ENCODE measurements at places on chromosomes 5 and 9.

GRCh38 chr5:131067636-131068035 is 97.4 kb downstream of the HINT1 start:
- DNase-seq, result no peak

GRCh38 chr9:131605770-131606590 is 60.7 kb downstream of the PRRT1B start:
- no peak for DNase-seq

- DNase-seq, result no peak
Observed at GRCh38 chr9:32472344-32472743, 53.7 kb downstream of the RIGI start.

- DNase-seq, result no peak
Observed at GRCh38 chr9:125189011-125189360, 617 bp downstream of the PPP6C start.

- no peak for DNase-seq
Observed at GRCh38 chr5:96616801-96617200, 45.4 kb upstream of the CAST start.

DNA sequence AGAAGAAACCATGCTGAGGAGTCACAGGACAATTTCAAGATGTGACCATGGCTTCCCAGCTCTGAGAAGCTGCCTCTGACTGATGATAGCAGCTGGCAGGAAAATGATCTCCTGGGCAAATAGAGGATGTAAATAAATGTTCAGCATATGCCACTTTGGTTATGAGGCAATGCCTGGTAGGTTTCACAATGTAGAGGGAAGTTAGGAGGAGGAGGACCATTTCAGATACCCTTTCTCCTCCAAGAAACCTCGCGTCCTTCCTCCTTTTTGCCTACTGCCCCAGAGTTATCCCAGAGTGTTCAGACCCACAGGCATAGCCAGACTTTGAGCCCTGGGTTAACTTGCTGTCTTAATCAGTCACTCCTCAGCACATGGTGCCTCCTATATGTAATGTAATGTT is 541.6 kb upstream of the DAP start:
- no peak for DNase-seq

DNA sequence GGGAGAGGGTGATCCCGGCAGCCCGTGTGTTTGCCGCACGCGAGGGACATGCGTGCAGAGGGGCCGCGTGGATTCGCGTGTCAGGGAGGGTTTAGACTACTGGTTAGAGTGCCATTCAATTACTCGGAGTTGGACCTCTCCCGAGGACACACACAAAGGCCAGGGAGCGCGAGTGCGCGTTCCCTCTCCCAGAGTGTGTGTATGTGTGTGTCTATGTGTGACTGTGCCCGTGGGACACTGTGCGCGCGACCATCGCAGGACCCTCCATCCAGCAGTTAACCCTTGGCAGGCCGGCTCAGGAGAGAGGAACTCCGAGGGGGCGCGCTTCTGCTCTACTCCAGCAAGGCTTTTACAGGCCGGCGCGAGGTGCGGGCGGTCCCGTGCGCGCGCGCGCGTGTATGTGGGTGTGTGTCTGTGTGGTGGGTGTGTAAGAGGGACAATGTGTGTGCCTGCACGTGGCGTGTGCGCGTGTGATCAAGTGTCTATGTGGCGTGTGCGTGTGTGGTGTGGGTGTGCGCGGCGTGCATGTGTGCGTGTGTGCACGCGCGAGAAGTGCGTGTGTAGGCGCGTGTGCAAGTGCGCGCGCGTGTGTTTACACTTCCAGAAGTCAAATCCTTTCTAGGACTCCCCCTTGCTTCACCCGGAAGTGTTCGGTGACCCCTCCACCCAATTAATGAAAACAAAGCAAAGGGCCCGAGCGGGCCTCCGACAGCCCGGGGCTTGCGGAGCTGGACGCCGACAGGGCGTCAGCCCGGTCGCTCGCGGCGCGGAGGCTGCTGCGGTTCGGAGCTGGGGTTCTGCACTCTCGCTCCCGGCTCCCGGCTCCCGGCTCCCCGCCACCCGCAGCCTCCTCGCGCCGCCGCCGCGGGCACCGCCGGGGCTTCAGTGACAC is 75.3 kb upstream of the TBCA start:
- no peak for DNase-seq

DNA sequence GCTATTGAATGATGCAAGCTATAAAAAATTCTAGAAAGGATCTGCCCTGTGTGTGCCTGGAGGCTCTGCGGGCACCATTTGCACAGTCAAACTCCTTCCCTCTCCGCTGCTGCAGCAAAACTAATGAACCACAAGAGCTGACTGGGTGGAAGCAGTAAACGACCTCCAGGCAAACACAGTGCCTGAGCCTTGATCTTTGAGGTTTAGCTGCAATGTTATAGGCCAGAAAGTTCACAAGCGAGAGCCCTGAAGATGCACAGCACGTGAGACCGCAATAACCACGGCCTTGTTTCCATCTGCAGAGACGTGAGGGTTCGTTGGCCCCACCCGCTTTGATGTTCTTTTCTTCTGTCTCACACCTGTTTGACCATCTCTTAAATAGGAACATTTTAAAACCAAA is 69.2 kb upstream of the S1PR3 start:
- DNase-seq, result no peak

DNA sequence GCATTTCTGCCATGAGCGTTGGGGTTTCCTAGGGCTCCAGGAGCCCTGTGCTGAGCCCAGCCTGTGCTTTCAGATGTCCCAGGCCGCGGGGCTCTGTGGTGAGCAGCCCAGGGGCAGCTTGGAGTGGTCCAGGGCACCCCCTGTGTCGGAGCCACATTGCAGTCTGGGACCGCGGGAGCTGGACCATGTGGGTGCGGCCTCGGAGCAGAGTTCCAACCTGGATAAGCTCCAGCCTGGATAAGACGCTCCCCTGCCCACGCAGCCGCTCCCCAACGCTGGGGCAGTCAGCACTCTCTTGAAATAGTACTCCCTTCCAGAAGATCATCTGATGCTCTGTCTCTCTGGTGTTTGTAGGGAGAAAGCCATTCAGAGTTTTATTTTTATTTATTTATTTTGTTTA is 111.1 kb downstream of the WNK2 start:
- no peak for DNase-seq

- no peak for DNase-seq
Observed at GRCh38 chr5:56549096-56549886, 266.1 kb upstream of the MAP3K1 start.

DNA sequence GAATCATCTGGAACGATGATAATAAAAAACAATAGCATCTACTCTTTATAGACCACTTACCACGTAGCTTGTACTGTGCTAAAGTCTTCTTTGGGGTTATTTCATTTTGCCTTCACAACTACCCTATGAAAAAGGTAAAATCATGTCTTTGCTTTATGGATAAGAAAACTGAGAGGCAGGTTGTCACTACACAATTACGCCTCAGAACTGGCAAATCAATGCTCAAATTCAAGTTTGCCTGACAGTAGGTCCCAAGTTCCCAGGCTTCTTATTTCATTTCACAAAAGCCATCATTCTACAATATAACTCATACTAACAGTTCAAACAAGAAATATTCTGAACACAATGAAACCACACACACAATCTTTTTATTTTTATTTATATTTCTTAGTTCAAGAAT is 258.5 kb downstream of the GABRB2 start:
- DNase-seq, result no peak

DNA sequence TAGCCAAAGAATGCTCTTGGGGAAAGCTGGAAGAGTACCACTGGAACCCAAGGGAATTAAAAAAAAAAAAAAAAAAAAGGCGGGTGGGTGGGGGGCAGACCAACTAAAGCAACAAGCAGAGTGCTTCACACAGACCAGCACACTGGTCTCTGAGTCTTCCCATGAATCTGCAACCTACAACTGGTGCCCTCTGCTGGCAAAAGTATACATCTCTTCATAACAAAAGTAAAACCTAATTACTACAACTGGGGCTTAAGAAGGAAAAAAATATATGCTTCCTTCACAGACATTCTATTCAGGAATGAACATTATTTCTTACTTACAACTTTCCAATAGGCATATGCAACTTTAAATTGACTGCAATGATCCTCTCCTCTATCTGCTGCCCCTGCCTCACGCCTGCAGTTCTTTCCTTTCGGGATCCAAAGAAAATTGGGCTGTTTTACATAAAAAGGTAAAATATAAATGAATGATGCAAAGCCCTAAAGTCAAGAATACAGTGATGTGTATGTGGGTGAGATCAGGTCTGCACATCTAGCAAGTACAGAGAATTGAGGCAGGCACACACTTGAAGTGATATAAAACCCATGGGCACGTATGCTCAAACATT is 7.2 kb upstream of the KLHL3 start:
- no peak for DNase-seq

DNA sequence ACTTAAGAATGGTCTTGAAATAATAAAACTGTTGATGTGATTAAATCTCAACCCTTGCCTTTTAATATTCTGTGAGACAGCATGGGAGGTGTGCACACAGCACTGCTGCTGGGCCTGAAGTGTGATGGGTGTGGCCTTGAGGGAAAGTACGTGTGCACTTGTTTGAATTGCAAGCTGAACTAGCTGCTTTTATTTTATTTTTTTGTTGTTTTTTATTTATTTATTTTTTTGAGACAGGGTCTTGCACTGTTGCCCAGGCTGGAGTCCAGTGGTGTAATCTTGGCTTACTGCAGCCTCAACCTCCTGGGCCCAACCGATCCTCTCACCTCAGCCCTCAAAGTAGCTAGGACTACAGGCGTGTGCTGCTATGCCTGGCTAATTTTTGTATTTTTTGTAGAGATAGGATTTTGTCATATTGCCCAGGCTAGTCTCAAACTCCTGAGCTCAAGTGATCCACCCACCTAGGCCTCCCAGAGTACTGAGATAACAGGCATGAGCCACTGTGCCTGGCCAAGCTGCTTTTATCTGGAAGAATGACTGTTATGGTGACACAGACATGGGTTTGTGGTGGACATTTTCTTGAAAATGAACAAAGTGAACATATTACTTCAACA is 58.9 kb downstream of the GPR107 start:
- no peak for DNase-seq

DNA sequence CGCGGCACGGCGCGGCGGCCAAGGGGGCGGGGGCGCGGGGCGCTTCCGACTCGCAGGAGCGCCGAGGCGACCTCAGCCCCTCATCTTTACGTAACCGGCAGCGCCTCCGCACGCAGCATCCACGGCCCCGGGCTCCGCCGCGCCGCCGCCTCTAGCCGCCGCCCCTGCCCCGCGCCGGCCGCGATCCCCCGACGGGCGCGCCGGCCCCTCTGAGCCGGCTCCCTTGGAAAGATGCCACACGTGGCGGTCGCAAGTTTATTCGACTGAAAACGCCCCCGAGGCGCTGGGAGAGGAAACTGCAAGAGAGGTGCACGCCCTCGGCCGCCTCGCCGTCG is 1.0 kb downstream of the KLF9 start:
- DNase-seq, result no peak

Data from activated CD4-positive, alpha-beta T cell treated with anti-CD3 and anti-CD28 coated beads for 24 hours (primary cell).